Colonic mucosa (tissue), 4 donors: ENCODE measurements at places on chromosomes 1 and 21.

DNA sequence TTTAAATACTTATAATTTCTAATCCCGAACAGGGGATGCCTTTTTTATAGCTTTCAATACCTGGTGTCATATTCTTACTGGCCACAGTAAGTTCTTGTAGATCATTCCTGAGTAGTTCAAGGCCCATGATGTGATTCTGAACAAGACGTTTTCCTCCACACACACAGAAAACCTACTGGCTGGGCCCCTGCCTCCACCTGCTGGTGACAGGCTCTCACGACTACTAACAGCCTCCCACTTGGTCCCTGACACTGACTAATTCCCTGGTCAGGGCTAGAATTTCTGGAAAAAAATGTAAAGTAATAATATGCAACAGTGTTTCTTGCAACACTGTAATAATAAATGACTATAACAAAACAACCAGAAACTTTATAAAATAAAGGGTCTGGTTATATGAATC lies 50.4 kb upstream of the RIPK4 start:
- H3K4me3 ChIP-seq, result no peak overlapping the region
- no peak overlapping the region for H3K27ac ChIP-seq
- no peaks in the 10 kb centered on the region for H3K27me3 ChIP-seq
- no peaks in the 10 kb centered on the region for H3K4me1 ChIP-seq
- peak; percentile 57 for DNase-seq

DNA sequence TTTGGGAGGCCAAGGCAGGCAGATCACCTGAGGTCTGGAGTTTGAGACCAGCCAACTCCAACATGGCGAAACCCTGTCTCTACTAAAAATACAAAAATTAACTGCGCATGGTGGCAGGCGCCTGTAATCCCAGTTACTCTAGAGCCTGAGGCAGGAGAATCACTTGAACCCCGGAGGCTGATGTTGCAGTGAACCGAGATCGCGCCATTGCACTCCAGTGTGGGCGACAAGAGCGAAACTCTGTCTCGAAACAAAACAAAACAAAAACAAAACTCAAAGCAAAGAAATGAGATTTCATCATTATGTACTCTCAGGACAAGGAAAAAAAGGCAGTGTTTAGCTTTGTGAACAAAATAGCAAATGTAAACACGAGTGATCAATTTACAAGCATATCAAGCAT lies 61.0 kb downstream of the LAMC2 start:
- no peak overlapping the region for H3K27ac ChIP-seq
- H3K36me3 ChIP-seq, result no peaks in the 10 kb centered on the region
- no peaks in the 10 kb centered on the region for H3K27me3 ChIP-seq
- H3K4me3 ChIP-seq, result no peak overlapping the region
- H3K4me1 ChIP-seq, result no peaks in the 10 kb centered on the region
- DNase-seq, result no peak

GRCh38 chr21:38622081-38622826 lies 124.0 kb upstream of the ERG start:
- H3K4me1 ChIP-seq, result no peaks in the 10 kb centered on the region
- H3K27me3 ChIP-seq, result no peaks in the 10 kb centered on the region
- DNase-seq, result no peak
- H3K4me3 ChIP-seq, result no peak overlapping the region
- no peak overlapping the region for H3K27ac ChIP-seq
- H3K36me3 ChIP-seq, result no peaks in the 10 kb centered on the region

GRCh38 chr21:41326414-41327080 lies 9.9 kb downstream of the FAM3B start:
- no peak for DNase-seq
- no peak overlapping the region for H3K4me3 ChIP-seq
- no peaks in the 10 kb centered on the region for H3K36me3 ChIP-seq
- no peaks in the 10 kb centered on the region for H3K27me3 ChIP-seq
- H3K27ac ChIP-seq, result no peak overlapping the region
- no peaks in the 10 kb centered on the region for H3K4me1 ChIP-seq

DNA sequence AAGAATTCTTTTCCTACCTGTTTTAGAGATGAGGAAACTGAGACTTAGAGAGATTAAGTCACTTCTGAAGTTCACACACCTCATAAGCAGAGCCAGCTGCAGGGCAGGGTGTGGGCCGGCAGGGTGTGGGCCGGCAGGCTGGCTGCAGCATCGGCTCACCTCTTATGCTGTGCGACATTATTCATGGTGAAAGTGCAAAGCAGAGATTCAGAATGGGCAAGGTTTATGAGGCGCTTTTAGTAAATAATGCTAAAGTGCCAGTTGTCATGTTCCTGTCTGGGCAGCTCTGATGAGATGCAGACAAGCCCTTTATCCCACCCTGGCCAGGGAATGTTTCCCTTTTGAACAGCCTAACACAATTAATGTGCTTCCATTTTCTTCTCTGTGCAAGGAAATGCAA lies 14.6 kb downstream of the MAB21L3 start:
- H3K27me3 ChIP-seq, result no peaks in the 10 kb centered on the region
- H3K4me3 ChIP-seq, result no peak overlapping the region
- DNase-seq, result peak; percentile 69
- H3K27ac ChIP-seq, result peak overlapping the region; percentile 95

DNA sequence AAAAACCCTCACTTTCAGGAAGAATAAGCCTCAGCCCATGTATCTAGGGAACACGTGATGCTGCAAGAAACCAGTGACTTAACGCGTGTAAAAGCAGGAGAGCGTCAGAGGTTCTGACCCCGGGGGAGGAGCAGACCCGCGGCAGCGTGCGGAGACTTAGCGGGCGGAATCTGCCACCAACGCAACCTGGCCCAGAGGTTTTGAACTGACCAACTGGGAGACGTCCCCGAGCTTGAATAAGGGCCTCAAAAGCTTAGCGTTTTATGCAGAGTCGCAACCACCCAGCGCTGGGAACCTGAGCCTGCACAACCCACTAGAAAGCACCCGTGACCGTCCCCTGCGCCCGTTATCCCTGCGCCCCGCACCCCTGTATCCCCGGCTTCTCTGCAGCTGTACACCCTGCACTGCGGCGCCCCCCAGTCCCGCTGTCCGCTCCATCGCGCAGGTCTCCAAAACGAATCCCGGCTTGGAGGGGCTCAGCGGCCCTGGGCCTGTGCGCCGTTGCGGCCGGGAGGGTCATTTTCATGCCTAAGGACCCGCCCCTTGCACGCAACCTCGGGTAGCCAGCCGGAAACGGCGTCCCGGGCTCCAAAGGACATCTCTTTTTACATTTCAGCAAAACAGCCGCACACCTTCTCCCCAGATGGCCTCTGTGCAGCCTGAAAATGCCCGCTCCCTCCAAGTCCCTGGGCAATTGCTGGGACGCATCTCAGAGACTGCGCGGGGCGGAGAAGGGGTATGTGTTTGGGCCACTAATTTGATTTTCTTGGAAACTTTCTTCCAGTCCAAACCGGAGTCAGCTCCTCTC lies 29.4 kb upstream of the TRIM17 start:
- no peak for DNase-seq
- peak overlapping the region; percentile 19 for H3K4me3 ChIP-seq
- H3K27ac ChIP-seq, result no peak overlapping the region
- no peaks in the 10 kb centered on the region for H3K4me1 ChIP-seq
- H3K27me3 ChIP-seq, result peaks cover 21% of the 10 kb centered on the region

DNA sequence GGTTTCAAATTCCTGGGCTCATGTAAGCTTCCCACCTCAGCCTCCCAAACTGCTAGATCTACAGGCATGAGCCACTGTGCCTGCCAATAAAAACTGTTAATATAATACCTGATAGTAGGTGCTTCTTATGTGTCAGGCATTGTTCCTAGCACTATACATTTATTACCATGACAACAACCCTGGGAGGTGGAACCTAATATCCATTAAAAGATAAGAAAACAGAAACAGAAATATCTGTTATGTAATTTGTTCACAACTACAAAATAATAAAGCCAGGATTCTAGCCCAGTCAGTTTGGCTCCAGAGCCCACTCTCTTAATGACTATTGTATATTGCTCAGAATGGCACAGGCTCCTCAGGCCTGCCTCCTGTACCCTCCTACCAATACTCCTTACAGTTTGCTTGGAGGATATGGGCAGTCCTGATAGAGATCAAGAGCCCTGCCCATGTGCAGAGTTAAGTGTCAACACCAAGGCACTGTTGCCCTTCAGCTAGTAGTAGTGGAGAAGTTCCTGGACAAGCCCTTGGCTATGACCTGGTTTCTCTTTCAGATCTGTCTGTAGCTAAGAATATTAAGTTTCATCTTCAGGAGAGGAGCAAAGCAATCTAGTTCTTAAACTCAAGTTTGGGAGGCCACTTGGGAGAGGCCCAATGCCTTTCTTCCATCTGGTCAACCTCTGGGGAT lies 22.4 kb downstream of the RPL5 start:
- no peaks in the 10 kb centered on the region for H3K36me3 ChIP-seq
- no peak overlapping the region for H3K4me3 ChIP-seq
- peak overlapping the region; percentile 41 for H3K27ac ChIP-seq
- DNase-seq, result no peak

- no peaks in the 10 kb centered on the region for H3K27me3 ChIP-seq
- H3K4me1 ChIP-seq, result peaks cover 6% of the 10 kb centered on the region
- H3K27ac ChIP-seq, result no peak overlapping the region
- H3K4me3 ChIP-seq, result no peak overlapping the region
Observed at GRCh38 chr21:32457962-32458361, 45.5 kb downstream of the EVA1C start.

- H3K4me1 ChIP-seq, result no peaks in the 10 kb centered on the region
- no peaks in the 10 kb centered on the region for H3K36me3 ChIP-seq
- H3K27me3 ChIP-seq, result no peaks in the 10 kb centered on the region
- H3K27ac ChIP-seq, result no peak overlapping the region
- DNase-seq, result no peak
- no peak overlapping the region for H3K4me3 ChIP-seq
Observed at GRCh38 chr1:226915672-226915995, 24.5 kb upstream of the COQ8A start.

- no peak overlapping the region for H3K4me3 ChIP-seq
- H3K36me3 ChIP-seq, result no peaks in the 10 kb centered on the region
- H3K27me3 ChIP-seq, result peaks cover 5% of the 10 kb centered on the region
- no peaks in the 10 kb centered on the region for H3K4me1 ChIP-seq
- H3K27ac ChIP-seq, result no peak overlapping the region
Observed at GRCh38 chr1:157105988-157106812, 6.6 kb upstream of the ETV3L start.

DNA sequence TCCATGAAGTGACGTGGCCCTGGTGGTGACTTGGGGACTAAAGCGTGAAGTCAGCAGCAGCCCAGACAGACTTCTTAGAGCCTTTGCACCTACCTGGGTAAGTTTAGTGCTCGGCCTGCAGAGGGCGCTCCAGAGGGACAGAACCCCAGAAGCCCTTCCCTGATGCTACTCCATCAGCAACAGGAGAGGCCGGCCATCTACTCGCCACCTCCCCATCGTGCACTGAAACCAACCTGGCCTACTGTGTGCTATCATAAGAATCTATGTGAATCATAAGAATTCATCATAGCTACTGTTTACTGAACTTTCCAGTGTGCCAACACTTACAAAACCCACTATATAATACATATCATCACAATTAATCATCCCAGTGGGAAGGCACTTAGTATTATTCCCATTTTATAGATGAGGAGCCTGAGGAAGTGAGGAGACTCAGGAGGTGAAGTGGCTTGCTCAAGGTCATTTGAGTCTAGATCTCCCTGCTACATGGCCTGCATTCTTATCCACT lies 7.9 kb upstream of the EDN2 start:
- no peak overlapping the region for H3K27ac ChIP-seq
- H3K36me3 ChIP-seq, result no peaks in the 10 kb centered on the region
- DNase-seq, result no peak
- no peak overlapping the region for H3K4me3 ChIP-seq

- H3K4me3 ChIP-seq, result no peak overlapping the region
- no peaks in the 10 kb centered on the region for H3K4me1 ChIP-seq
- no peak for DNase-seq
- no peaks in the 10 kb centered on the region for H3K36me3 ChIP-seq
- H3K27me3 ChIP-seq, result no peaks in the 10 kb centered on the region
Observed at GRCh38 chr1:189609167-189609566, 868.5 kb downstream of the BRINP3 start.

- H3K4me1 ChIP-seq, result peaks cover 15% of the 10 kb centered on the region
- H3K27ac ChIP-seq, result no peak overlapping the region
- no peaks in the 10 kb centered on the region for H3K36me3 ChIP-seq
- no peak overlapping the region for H3K4me3 ChIP-seq
Observed at GRCh38 chr1:3419415-3420204, 34.9 kb upstream of the ARHGEF16 start.

- H3K27ac ChIP-seq, result no peak overlapping the region
- no peaks in the 10 kb centered on the region for H3K27me3 ChIP-seq
- DNase-seq, result peak; percentile 45
Observed at GRCh38 chr1:6033986-6034749, 11.5 kb upstream of the KCNAB2 start.

- H3K4me3 ChIP-seq, result no peak overlapping the region
- no peaks in the 10 kb centered on the region for H3K27me3 ChIP-seq
- DNase-seq, result no peak
- no peaks in the 10 kb centered on the region for H3K36me3 ChIP-seq
- no peak overlapping the region for H3K27ac ChIP-seq
- no peaks in the 10 kb centered on the region for H3K4me1 ChIP-seq
Observed at GRCh38 chr1:87591492-87591891, 262.8 kb downstream of the LMO4 start.

DNA sequence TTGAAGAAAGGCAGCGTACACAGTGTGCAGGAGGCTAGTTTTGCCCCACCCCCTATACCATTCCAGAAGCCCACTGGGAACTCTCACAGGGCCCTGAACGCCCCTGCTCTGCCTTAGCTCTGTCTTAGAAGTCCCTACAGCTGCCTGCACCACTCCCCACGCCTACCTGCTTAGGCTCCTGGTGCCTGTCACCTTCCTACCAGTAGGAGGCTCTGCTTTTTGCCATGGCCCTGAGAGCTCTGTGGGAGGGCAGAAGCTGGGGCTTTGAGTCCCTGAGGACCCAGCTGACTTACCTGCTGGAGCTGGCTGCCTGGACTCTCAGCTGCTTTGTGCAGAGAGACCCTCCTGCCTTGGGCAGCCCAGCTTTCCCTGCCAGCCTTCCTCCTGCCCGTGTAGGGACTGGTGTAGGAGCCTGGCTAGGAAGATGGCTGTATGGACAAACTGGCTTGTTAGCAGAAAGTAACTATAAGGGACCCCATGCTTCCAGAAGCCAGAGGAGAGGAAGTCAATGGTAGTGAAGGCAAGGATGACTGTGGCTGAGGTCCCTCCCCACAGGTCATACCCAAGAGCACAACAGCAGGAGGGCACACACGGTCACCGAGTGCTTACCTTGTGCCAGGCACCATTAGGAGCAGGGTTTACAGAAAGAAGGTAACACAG lies 9.8 kb upstream of the CELSR2 start:
- no peak for DNase-seq
- no peaks in the 10 kb centered on the region for H3K27me3 ChIP-seq
- H3K36me3 ChIP-seq, result peaks cover 19% of the 10 kb centered on the region
- no peak overlapping the region for H3K27ac ChIP-seq
- no peaks in the 10 kb centered on the region for H3K4me1 ChIP-seq
- H3K4me3 ChIP-seq, result no peak overlapping the region
